A549 treated with RU486 at 1 μM for 4 hours (cell line): ENCODE measurements at places on chromosomes 16 and 17. TPM values are rescaled to one million over a fixed set of nuclear protein-coding genes. Genes with fewer than 3 reads are reported as not detected.

MFSD6L gene
- not detected in 5 replicates for total RNA-seq

SLC4A1 gene
- total RNA-seq, result not detected in 5 replicates

WFIKKN2 gene
- 0.03 to 0.07 TPM in 2 of 5 replicates, not detected in the others for total RNA-seq

TBC1D3C gene
- not detected in 5 replicates for total RNA-seq

PLK1 gene
- total RNA-seq, result 153 to 178 TPM (median 167 TPM) in 5 replicates

NSMCE1 gene
- 56.7 to 59.1 TPM (median 58.2 TPM) in 5 replicates for total RNA-seq

EPX gene
- total RNA-seq, result not detected in 5 replicates

ITGB4 gene
- 40.8 to 63.1 TPM (median 55.6 TPM) in 5 replicates for total RNA-seq

KRTAP2-3 gene
- not detected in 5 replicates for total RNA-seq

RGS11 gene
- 2.7 to 5.9 TPM (median 4.2 TPM) in 5 replicates for total RNA-seq

MAPT gene
- total RNA-seq, result 1.6 to 1.9 TPM (median 1.7 TPM) in 5 replicates

ADAP2 gene
- total RNA-seq, result 2.0 to 3.8 TPM (median 2.8 TPM) in 5 replicates
